ENCODE measurements at places on chromosomes 5 and 9. TPM values are rescaled to one million over a fixed set of nuclear protein-coding genes. Genes with fewer than 3 reads are reported as not detected.

C5orf52 gene
- total RNA-seq, result not detected

GRCh38 chr5:162842727-162843126 lies 594.7 kb upstream of the CCNG1 start:
- no peak overlapping the region for H3K27ac ChIP-seq
- no peak overlapping the region for H3K4me3 ChIP-seq
- H3K36me3 ChIP-seq, result no peaks in the 10 kb centered on the region
- DNase-seq, result no peak

GRCh38 chr5:77709993-77710685 lies 66.0 kb downstream of the TBCA start:
- no peak for DNase-seq
- no peak overlapping the region for H3K4me3 ChIP-seq
- no peaks in the 10 kb centered on the region for H3K36me3 ChIP-seq
- no peaks in the 10 kb centered on the region for H3K4me1 ChIP-seq

DNA sequence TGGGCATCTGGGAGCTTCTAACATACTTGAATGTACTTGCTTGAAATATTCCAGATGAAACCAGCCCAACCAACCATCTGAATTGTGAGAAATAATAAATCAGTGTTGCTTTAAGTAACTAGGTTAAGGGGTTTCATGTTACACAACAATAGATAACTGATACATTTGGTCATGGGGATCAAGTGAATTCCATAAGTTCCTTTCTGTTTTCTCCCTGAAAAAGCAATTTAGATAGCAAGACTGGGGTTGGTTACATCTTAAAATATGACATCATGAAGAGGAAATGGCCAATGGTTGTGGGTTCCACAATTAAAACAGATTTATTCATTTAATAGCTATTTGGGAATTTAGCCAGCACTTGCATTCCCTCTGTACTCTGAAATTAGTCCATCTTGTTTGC lies 559.7 kb downstream of the TLR4 start:
- no peaks in the 10 kb centered on the region for H3K36me3 ChIP-seq

GRCh38 chr9:124218438-124218982 lies 39.2 kb upstream of the NEK6 start:
- DNase-seq, result no peak
- H3K4me1 ChIP-seq, result no peaks in the 10 kb centered on the region
- H3K27ac ChIP-seq, result no peak overlapping the region

DNA sequence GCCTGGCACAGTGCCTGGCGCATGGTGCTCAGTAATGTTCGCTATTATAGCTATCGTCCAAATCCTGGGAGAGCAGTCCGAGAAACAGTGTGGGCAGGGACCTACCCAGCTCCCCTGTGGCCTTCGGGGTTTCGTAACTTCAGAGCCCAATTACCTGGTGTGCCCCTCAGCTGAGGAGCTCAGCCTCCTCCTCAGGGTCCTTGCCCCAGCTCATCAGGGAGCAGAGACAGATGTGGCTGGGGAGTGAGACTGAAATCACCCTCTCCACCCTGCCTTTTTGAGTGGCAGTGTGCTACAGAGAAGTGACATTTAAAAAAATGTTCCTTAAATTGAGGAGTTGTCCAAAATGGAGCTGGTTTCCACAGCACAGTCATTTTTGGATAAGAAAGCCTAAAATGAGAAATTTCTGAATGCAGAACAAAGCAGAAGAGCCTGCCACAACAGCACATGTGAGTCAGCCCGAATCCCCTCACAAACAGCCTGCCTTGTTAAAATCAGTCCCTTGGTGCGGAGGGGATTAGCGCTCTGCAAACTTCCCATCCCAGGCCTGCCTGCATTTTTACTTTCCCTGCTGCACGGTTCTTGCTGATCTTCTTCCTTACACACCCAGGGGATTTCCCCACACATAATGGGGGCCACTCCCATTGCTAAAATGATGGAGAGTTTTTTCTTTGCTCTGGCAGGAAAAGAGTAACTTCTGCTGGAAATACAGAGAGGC lies 78.1 kb upstream of the PITX1 start:
- H3K4me1 ChIP-seq, result no peaks in the 10 kb centered on the region
- DNase-seq, result no peak
- H3K27ac ChIP-seq, result no peak overlapping the region
- no peak overlapping the region for H3K4me3 ChIP-seq
- no peaks in the 10 kb centered on the region for H3K36me3 ChIP-seq

DNA sequence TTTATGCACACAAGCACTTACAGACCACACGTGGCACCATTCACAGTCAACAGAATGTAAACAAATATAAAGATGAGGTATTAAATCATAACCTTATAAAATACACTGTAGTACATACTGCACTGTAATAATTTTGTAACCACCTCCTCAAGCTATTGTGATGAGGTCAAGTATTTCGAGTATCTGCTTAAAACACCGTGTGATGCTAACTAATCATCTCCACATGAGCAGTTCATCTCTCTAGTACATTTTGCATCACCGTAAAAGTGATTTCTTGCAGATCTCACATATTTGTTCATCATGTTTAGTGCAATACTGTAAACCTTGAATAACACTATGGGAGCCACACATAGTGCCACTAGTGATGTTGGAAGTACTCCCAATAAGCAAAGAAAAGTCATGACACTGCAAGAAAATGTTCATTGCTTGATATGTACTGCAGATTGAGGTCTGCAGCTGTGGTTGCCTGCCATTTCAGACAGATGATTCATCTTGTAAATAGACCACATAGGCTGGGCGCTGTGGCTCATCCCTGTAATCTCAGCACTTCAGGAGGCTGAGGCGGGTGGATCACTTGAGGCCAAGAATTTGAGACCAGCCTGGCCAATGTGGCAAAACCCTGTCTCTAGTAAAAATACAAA lies 44.3 kb downstream of the FOXB2 start:
- no peaks in the 10 kb centered on the region for H3K27me3 ChIP-seq
- H3K36me3 ChIP-seq, result no peaks in the 10 kb centered on the region
- no peak for DNase-seq
- no peaks in the 10 kb centered on the region for H3K4me1 ChIP-seq
